ENCODE measurements at places on chromosomes 13 and 19.
A peak's percentile ranks its signal among the peaks of the same experiment; 100 is the strongest.

DNA sequence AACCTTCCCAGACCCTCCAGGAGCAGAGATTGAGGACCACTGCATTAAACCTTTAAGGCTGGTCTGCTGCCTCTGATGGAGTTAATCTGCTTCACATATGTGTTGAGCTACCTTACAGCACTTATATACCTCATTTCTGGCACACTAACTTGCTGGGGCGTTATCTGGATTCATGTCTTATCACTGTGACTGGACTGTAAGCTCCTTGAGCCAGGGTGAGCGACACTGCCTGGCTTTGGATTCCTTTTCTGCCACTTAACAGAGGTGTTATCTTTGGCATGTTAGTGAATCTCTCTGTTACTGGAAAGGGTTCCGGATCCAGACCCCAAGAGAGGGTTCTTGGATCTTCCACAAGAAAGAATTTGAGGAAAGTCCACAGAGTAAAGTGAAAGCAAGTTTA is 69.8 kb upstream of the RGCC start:
- no peak for DNase-seq

- DNase-seq = no peak
Observed at GRCh38 chr13:35927567-35928021, 203.6 kb downstream of the DCLK1 start.

DNA sequence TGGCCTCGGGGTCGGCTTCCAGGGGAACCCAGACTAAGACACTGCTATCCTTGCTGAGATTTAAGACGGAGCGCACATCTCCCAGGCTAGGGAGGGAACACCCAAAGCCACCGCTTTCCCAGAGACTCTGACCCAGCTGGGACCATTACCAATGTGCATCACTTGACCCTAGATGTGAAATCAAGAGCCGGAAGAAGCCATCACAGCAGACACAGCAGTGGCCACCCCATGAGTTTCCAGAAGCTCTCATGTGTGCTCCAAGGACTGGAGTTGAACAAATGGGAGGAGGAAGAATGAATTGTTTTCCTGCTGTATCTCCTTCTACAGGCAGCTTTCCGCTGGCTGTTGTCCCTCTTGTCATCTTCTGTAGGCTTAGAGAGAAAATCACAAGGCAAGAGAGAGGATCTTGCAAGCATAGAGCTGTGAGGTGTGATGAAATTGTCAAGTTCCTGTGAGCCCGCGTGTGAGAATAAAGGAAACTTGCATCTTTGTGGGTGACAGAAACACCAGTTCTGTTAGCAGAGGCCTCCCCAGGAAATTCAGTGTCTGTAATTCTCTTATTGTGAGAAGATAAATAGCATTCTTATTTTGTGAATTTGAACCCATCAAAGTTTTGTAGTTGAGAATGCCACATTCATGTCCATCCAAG is 711.8 kb downstream of the UQCRFS1 start:
- DNase-seq = no peak

GRCh38 chr19:2270157-2270422 is 11.9 kb downstream of the PEAK3 start:
- no peak for DNase-seq

DNA sequence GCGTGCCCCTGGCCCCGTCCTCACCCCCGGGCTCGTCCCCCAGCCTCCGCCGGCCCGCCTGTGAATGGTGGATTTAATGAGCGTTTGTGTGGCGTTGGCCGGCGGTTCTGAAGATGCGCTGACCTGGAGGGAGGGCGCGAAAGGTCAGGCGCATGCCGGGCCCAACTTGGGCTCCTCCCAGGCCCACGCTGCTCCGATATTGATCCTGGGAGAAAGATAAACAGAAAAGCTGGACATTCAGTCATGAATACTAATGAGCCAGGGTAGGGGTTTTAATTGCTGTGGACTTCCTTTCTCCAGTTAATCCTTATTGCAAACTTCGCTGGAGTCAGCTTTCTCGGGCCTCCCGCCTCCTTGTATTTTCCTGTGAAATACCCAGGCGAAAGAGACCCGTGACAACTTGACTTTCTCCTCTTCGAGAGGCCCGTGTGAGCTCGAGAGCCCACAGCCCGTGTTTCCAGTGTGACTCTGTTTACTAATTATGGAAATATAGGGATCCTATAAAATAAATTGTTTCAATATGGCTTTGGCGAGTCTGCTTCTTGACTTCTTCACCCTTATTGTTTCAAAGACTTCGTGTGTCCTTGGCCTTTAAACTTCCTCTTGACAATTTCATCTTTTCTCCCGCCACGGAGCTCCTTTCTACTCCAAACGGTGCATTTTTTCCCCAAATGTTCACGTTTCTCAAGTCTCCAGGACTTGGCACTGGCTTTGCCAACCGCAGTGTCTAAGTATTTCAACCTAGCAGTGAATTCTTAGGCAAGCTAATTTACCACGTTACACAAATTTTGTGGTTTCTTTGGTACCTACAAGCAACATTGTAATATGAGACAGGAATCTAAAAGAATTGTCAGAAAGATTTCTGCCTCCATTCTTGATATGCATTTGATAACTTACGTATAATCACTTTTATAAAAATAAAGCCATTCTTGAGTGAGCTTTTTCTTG is 10.5 kb downstream of the ZIC2 start:
- no peak for DNase-seq

GRCh38 chr13:21932578-21932977 is 261.7 kb downstream of the FGF9 start:
- DNase-seq = no peak

- DNase-seq = no peak
Observed at GRCh38 chr13:67439365-67439764, 209.2 kb upstream of the PCDH9 start.

DNA sequence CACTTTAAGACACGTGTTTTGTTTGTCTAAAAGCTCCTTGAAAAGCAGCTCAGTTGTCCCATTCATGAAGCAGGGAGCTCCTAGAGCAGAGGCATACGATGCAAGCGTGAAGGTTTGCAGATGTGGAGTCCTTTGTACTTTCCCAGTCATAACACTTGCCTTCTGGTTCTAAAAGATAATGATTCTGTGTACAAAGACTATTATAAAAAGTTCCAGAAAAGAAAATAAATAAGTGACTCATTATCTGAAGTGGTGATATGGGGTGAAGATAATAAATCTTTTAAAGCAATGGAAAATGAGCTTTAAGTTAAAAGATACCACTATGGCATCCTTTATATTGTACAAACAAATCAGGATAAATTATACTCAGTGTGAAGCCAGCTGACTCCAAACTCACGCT is 569.9 kb downstream of the MYO16 start:
- no peak for DNase-seq

- DNase-seq = peak; percentile 53
Observed at GRCh38 chr13:23560571-23561089, 9.6 kb upstream of the TNFRSF19 start.

- no peak for DNase-seq
Observed at GRCh38 chr19:33736158-33736557, 60.5 kb upstream of the KCTD15 start.

DNA sequence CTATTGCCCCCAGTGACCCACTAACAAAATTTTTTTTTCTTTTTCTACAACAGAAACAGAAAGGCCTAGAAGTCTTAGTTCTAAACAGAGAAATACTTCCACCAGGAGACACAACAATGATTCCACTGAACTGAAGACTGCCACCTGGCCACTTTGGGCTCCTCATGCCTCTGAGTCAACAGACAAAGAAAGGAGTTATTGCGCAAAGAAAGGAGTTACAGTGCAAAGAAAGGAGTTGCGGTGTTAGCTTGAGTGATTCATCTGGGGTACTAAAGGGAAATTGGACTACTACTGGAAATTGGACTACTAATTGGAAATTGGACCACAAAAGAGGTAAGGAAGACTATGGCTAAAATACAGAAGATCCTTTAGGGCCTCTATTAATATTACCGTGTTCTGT is 116.6 kb downstream of the PCDH17 start:
- no peak for DNase-seq

- DNase-seq = no peak
Observed at GRCh38 chr19:43641333-43641732, 1.7 kb upstream of the CADM4 start.

DNA sequence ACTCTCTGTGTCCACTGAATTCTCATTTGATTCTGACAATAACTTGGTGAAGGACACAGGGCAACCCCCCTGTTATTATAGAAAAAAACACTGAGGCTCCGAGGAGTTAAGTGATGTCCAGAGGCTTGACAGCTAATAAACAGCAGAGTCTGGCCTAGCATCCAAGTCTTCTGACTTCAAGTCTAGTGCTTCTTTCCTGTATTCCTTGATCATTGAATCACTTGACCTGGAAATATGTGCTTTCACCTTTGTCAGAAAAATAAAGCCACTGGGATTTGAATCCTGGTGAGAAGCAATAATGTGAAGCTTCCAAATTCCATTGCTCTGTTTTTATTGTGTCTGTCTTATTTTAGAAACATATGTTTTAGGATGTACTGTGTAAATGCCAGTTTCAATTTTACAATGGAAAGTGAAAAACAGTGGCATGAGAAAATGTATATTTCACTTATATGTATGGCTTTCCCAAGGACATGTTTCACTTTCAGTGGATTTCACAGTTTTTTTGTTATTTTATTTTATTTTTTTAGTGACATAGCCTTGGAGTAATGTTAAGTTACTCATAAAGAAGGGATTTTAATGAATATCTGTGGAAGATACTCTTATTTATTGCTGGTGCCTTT is 190.2 kb downstream of the GPC6 start:
- no peak for DNase-seq

DNA sequence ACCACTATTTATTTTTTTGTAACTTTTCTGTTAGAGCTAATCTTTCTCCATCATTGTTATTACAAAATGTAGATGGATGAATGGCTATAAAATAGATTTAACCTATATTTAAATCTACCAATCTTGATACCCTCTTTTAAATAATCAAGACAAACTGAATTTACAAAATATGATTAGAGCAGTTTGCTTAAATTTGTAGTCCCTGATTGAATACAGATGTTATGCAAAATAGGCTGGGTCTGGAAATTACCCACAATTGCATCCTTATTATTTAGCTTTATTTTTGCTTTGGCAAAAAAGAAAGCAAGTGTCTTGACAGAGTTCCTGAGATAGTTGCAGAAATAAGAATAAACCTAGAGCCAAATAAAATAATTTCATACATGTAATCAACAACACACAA is 352.8 kb downstream of the KLF12 start:
- DNase-seq = no peak

DNA sequence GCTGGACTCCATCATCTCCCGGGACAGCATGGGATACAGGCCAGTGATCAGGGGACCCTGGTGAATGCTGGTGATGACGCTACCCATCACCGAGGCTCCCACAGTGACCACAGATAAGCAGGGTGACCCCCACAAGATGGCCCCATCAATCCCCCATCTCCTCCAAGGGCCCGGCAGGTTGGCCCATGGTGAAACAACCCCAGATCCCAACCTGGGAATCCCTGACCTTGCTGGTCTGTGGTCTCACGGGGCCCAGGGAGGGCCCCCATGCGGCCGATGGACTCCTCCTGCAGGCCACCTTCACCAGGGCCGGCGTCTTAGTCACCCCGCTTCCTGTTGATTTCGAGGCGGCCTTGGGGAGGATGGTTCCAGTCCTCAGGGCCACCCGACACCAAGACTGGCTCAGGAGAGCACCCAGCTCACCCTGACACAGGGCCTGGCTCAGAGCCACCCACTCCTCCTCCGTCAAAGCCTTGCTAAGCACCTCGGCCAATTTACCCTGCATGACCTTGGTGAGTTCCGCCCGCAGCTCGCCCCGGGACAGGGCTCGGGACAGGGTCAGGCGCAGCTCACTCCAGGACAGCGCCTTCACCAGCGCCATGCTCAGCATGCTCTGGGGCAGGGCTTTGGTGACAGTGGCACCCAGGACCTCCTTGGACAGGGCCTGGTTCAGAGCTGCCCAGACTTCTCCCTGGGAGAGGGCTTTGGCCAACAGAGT is 10.0 kb downstream of the IQCN start:
- DNase-seq = no peak

DNA sequence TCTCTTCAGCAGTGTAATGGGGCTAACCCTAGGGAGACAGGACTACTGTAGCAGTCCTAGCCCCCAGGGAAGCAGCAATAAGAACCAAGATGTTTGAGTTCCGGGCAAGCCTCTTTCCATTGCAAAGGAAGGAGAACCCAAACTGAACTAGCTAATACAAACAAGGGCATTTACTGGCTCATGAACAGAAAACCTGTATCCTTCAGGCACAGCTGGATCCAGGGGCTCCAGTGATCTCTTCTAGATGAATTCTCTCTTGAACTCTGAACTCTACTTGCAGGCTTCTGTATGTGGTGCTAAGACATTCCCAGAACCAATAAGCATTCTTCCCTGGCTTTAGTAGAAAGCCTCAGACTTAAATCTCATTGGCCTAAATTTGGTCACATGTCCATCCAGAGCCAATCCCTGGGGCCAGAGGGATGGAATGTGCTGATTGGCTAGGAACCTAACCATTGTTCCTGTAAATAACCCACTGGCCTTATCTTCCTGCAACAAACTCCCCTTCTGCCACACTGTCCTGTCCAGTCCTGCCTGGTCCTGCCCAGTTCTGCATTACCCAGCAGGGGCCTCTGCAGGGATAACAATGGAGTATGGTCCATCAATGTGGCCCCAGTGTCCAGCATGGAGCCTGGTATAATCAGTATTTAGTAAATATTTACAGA is 3.9 kb upstream of the PODNL1 start:
- DNase-seq = no peak

GRCh38 chr19:19514215-19514657 is 1.1 kb downstream of the TSSK6 start:
- no peak for DNase-seq

GRCh38 chr19:41525989-41526388 is 50.0 kb upstream of the CEACAM21 start:
- DNase-seq = no peak

DNA sequence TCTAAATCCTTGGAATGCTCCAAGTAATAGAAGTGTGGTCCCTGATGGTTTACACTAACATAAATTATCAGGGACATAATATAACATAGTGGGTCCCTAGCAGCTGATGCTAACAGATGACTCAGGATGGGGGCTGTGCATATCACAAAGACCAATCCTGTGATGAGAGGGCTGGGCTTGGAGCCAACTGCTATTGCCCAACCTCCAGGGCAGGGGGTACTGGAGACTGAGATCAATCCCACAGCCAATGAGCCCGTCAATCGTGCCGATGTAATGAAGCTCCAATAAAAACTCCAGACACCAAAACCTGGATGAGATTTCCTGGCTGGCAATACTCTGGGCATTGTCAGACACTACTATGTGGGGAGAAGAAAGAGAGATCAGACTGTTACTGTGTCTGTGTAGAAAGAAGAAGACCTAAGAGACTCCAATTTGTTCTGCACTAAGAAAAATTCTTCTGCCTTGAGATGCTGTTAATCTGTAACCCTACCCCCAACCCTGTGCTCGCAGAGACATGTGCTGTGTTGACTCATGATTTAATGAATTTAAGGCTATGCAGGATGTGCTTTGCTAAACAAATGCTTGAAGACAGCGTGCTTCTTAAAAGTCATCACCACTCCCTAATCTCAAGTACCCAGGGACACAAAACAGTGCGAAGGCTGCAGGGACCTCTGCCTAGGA is 33.4 kb downstream of the ABCC4 start:
- DNase-seq = no peak

- peak; percentile 48 for DNase-seq
Observed at GRCh38 chr13:75416327-75417011, 65.5 kb downstream of the TBC1D4 start.

All from GM06990 (cell line).